Fibroblast of lung (primary cell): ENCODE measurements at places on chromosomes 6 and 20. TPM values are rescaled to one million over a fixed set of nuclear protein-coding genes. Genes with fewer than 3 reads are reported as not detected.

DNA sequence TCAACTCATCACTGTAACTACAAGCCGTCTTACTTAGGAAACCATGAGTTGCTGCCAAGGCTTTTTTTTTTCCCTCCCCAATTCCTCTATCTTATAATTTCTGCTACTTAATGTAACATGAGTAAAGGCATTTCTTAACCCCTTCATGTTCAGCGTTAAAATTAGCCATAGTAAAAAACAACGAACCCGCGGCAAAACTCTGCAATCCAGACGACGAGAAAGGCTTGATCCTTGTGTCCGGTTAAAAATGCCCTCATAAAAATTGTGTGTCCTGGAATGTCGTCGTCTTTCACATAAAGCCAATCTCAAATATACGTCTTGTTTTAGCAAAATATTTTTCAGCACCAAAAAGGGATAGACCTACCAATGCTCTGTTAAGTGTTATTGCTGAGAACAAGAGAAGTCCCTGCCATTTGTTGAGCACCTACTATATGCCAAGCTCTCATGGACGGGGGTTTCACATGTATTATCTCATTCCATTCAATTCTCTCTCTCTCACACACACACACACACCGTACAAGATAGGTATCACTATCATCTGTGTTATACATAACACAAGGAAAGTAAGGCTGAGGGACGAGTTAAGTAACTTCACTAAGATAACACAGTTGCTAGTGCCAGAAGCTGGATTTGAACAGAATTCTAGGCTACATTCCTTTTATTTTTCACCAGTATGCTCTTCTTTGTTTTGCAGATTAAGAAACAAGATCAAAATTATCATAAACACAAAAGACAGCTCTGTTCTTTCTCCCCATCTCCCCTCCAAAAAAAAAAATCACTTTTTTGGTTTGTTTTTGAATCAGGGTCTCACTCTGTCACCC lies 683 bp upstream of the ARHGAP18 start:
- peaks cover 8% of the 10 kb centered on the region for H3K4me1 ChIP-seq
- H3K27ac ChIP-seq: peak overlapping the region; percentile 75
- H3K4me3 ChIP-seq: peak overlapping the region; percentile 93
- H3K36me3 ChIP-seq: no peaks in the 10 kb centered on the region
- DNase-seq: no peak
- no peaks in the 10 kb centered on the region for H3K27me3 ChIP-seq

DNA sequence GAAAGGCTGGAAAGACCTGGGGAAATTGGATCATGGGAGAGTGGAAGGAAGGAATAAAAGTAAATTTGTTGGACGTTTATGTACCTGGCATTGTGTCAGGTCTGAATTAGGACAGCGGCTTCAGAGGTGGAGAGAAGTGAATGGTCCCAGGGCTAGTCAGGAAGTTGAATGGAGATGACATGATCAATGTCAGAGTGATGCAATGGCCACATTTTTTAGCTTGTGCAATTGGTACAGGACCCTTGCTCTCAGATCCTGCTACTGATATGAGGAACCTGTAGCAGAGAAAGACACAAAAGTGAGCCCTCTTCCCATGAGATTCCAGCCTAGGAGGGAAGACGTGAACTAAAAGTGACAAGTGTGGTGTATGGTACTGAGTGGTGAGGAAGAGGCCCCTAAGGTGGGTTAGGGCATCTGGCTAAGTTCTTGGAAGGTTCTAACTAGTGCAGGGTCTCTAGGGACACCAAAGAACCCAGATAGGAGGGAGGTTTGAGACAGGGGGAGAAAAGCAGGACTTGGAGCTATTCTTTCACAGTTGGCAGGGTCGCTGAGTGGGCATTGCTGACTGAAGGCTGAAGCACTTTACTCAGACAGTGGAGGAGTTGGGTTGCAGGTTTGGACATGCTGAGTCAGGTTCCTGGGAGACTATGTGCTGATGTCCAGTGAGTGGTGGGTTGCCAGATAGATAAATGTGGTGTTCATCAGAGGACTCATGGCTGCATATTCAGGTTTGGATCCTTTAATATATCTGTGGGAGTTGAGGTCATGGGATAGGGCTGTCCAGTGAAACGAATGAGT lies 266.1 kb upstream of the RNF24 start:
- no peaks in the 10 kb centered on the region for H3K36me3 ChIP-seq
- H3K4me1 ChIP-seq: no peaks in the 10 kb centered on the region
- DNase-seq: no peak
- no peak overlapping the region for H3K27ac ChIP-seq
- peaks cover 3% of the 10 kb centered on the region for H3K27me3 ChIP-seq

- peak; percentile 93 for DNase-seq
- H3K27ac ChIP-seq: peak overlapping the region; percentile 69
- no peak overlapping the region for H3K4me3 ChIP-seq
- H3K27me3 ChIP-seq: no peaks in the 10 kb centered on the region
- H3K4me1 ChIP-seq: peaks cover 11% of the 10 kb centered on the region
- peaks cover 3% of the 10 kb centered on the region for H3K36me3 ChIP-seq
Observed at GRCh38 chr20:1934721-1935573, 39.7 kb downstream of the SIRPA start.

DNA sequence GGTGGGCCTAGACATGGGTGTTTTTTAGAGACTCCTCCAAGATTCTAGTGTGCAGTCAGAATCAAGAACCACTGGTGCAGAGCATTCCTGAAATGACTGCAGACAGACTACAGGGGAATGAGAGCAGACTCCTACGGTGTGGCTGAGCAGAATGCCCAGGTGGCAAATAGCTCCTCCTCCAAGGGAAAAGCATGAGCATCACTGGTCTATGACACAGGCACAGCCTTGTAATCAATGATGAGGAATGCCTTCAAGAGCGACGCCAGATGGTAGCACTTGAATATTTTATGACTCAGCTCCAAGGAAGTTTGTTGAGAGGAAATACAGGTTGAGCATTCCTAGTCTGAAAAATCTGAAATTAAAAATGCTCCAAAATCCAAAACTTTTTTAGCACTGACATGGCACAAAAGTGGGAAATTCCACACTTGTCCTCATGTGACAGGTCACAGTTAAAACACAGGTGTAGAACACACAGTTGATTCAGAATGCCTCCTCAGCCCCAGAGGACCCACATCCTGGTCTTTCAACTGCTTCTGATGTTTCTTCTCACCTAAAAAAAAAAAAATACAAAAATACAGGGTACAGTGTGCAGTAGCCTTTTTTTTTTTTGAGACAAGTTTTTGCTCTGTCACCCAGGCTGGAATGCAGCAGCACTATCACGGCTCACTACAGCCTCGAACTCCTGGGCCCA lies 10.6 kb upstream of the FAM8A1 start:
- DNase-seq: peak; percentile 66
- no peaks in the 10 kb centered on the region for H3K27me3 ChIP-seq
- no peak overlapping the region for H3K27ac ChIP-seq
- no peaks in the 10 kb centered on the region for H3K36me3 ChIP-seq
- H3K4me3 ChIP-seq: no peak overlapping the region
- no peaks in the 10 kb centered on the region for H3K4me1 ChIP-seq

DNA sequence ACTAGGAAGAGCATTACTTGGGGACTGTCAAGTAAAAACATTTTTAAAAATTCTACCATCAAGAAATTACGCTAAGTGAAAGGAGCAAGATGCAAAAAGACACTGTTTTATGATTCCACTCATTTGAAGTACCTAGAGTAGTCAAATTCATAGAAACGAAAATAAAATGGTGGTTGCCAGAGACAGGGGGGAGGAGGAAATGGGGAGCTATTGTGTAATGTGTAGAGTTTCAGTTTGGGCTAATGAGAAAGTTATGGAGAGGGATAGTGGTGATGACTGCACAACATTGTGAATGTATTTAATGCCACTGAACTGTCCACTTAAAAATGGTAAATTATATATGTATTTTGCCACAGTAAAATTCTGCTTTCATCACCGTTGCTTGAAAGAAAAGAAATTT lies 83.8 kb downstream of the UST start:
- no peak overlapping the region for H3K4me3 ChIP-seq
- no peak for DNase-seq
- no peak overlapping the region for H3K27ac ChIP-seq
- H3K4me1 ChIP-seq: peaks cover 5% of the 10 kb centered on the region
- no peaks in the 10 kb centered on the region for H3K27me3 ChIP-seq

DNA sequence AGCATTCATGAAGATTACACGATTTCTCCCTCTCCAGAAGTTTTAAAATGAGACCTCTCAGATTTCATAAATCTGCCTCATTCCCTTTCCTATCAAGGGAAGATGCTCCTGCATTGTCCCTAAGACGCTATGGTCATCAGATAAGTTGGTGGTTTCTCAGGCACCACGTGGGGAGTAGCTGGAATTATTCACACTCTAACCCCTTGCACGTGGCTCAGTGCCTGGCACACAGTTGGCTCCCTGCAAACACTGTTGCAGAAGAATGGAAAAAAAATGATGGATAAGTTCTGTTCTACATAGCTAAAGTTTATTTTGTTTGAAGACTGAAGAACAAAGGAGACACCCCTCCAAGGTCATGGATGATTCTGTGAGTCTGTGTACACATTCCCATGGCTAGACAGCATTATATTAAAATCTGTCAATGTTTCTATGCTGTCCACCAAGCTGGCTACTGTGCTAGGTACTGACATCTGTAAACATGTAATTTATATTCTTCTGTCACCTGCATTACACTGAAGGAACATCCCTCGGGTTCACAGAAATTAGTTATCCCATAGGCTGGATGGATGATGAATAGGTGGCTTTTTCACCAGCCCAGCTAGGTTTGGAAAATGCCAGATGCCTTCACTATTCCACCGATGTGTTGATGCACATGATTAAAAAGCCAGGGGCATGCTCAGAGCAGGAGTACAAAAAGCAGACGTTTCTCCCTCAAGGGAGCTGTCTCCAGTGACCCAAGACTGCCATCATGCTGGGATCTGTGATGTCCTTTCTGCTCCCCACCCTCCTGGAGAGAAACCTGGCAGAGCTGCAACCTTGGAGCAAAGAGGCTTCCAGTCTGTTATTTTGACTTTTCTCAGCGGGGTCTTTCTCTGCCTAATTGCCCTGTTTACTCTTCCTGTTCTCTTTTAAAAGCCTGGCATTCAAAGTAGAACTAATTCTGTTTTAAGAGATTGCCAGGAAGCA lies 610.5 kb downstream of the UTRN start:
- H3K4me3 ChIP-seq: no peak overlapping the region
- no peak overlapping the region for H3K27ac ChIP-seq
- H3K4me1 ChIP-seq: peaks cover 3% of the 10 kb centered on the region
- H3K36me3 ChIP-seq: no peaks in the 10 kb centered on the region
- DNase-seq: no peak
- no peaks in the 10 kb centered on the region for H3K27me3 ChIP-seq

OR12D3 gene
- not detected in 2 replicates for total RNA-seq

HLA-DMB gene
- total RNA-seq: 0.51 and 0.83 TPM in 2 replicates
